Muscle of arm (tissue), 14 donors: ENCODE measurements at places on chromosomes 2 and 18.

GRCh38 chr2:23801396-23801795, 125.5 kb downstream of the ATAD2B start:
- DNase-seq, result no peak

- peak; percentile 10 for DNase-seq
These were observed 530.3 kb upstream of the FSIP2 start for GRCh38 chr2:185208261-185208660.

DNA sequence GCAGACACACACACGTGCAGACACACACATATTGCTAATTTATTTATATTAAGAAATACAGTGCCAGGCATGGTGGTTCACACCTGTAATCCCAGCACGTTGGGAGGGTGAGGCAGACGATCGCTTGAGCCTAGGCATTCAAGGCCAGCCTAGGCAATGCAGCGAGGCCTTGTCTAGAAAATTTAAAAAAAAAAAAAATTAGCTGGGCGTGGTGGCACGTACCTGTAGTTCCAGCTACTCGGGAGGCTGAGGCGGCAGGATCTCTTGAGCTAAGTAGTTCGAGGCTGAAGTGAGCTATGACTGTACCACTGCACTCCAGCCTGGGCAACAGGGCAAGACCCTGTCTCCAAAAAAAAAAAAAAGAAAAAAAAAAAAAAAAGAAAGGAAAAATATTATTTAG, 28.8 kb downstream of the ANXA4 start:
- DNase-seq, result no peak

DNA sequence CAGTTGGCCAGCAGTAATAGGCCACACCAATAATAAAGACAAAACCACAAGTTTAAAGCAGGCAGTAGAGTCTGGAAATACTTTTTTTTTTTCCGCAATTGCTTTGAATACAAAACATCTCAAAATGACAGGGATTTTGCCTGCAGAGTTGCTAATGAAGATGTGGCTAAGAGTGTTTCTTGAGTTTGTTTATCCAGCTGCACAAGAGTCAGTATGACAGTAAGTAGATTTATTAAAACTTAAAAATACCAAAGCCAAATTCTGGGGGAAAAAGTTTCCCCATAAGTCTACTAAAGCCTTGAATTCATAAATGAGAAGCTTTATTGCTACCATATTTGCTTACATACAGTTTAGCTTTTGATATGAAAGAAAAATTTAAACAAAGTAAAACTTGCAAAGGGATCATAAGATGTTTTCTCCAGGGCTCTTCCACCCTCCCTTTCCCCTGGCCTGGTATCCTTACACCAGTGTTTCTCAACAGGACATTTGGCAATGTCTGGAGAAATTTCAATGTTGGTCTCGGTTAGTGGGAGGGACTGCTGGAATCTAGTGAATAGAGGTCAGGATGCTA, 3.9 kb upstream of the DSEL start:
- peak; percentile 55 for DNase-seq

DNA sequence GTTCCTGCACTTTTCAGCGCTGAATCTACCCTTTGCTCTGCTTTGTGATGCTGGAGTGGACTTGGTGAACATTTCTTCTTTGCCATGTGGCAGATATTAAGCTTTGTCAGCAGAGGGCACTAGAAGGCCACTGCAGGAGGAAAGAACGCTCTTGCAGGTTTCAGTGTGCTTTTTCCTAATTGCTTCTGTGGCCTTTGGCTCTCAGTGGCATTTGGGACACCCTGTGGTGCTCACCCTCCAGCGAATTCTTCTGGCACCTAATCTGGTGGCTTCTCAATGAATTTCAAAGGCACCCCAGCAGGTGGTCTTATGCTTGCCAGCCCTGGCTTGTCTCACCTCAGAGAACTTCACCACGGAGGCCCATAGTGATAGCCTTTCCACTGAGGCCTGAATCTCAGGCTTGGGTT, 146.7 kb downstream of the MYO3B start:
- DNase-seq, result no peak
